ENCODE measurements at places on chromosomes 1 and 21. TPM values are rescaled to one million over a fixed set of nuclear protein-coding genes. Genes with fewer than 3 reads are reported as not detected.
A peak's percentile ranks its signal among the peaks of the same experiment; 100 is the strongest.

- DNase-seq: no peak
- peaks cover 7% of the 10 kb centered on the region for H3K4me1 ChIP-seq
- H3K27ac ChIP-seq: peak overlapping the region; percentile 93
- H3K36me3 ChIP-seq: no peaks in the 10 kb centered on the region
- peak overlapping the region; percentile 48 for H3K4me3 ChIP-seq
- H3K27me3 ChIP-seq: no peaks in the 10 kb centered on the region
Observed at GRCh38 chr1:207911856-207912760, 1.2 kb upstream of the CD34 start.

DNA sequence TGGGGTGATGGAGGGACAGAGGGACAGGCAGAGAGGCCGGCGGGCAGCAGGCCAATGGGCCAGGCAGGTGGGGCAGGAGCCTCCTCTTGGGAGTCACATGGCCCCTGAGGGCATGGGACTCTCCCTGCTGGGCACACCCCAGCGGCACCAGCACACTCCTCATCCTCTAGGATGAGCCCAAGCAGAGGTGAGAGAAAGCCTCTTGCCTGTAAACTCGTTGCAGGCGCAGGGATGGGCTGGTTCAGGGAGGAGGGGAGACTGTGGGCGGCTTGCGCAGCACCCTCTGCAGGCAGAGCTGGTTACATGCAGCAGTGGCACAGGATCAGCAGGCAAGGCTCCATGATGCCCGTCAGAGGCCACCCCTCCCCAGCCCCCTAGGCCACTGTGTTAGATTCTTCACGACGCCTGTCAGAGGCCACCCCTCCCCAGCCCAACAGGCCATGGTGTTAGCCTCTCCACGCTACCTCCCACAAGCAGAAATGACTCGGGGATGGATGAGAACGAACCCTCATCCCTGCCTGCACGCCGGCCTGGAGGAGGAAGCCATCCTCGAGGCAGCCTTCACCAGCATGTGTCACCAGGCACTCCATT, 209.7 kb upstream of the VAMP3 start:
- DNase-seq: no peak
- no peaks in the 10 kb centered on the region for H3K27me3 ChIP-seq
- H3K4me3 ChIP-seq: no peak overlapping the region
- no peak overlapping the region for H3K27ac ChIP-seq

GRCh38 chr1:221138516-221138915, 259.3 kb downstream of the HLX start:
- DNase-seq: no peak
- H3K4me3 ChIP-seq: no peak overlapping the region
- no peaks in the 10 kb centered on the region for H3K27me3 ChIP-seq
- no peak overlapping the region for H3K27ac ChIP-seq
- H3K4me1 ChIP-seq: no peaks in the 10 kb centered on the region

GRCh38 chr1:68808351-68808750, 311.5 kb upstream of the DEPDC1 start:
- no peak overlapping the region for H3K4me3 ChIP-seq
- H3K27ac ChIP-seq: no peak overlapping the region
- H3K36me3 ChIP-seq: no peaks in the 10 kb centered on the region
- DNase-seq: no peak
- H3K27me3 ChIP-seq: no peaks in the 10 kb centered on the region
- no peaks in the 10 kb centered on the region for H3K4me1 ChIP-seq

TAF13 gene
- 66.2 TPM for total RNA-seq
